ENCODE measurements at places on chromosomes 3 and 15.

GRCh38 chr3:98599647-98600411 is 6.4 kb upstream of the CPOX start:
- no peak for DNase-seq

DNA sequence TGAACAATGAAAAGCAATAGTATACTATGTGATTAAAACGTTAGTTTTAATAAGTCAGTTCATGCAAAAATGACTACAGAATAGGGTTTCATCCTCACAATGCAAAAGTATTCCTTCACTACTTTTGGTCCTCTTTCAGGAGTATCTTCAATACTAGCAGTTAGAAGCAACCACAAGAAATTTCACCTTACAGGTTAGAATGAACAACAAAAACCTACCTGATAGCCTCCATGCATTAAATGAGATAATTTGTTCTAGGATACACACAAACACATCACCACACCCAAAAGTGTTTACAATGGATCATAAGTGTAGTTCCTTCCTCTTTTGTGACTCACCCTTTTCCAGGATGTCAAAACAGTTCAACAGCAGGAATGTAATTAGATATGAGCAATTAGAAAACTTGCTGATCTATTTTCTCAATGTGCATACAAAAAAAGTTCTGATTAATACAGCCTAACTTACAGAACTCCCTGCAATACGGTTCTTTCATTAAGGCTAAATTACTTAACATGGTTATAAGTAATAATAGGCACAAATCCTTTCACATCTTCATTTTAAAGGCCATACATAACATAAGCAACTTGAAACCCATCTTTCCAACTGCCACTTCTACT is 21.6 kb downstream of the UACA start:
- peak; percentile 56 for DNase-seq

- no peak for DNase-seq
These were observed 30.1 kb downstream of the ISL2 start for GRCh38 chr15:76366714-76367113.

- no peak for DNase-seq
These were observed 22.5 kb downstream of the TM4SF18 start for GRCh38 chr3:149310796-149311534.

GRCh38 chr3:102141096-102141927 is 292.0 kb downstream of the NFKBIZ start:
- DNase-seq: no peak

GRCh38 chr3:27688053-27688452 is 34.1 kb downstream of the EOMES start:
- DNase-seq: no peak

GRCh38 chr3:194101592-194102432 is 34.1 kb upstream of the HES1 start:
- DNase-seq: no peak

- peak; percentile 70 for DNase-seq
These were observed at the start of gene TNK2 for GRCh38 chr3:195907934-195908693. TSS of gene TNK2 (minus strand) at chr3:195908551. CDS start at chr3:195888588, 19,963 bp downstream.

DNA sequence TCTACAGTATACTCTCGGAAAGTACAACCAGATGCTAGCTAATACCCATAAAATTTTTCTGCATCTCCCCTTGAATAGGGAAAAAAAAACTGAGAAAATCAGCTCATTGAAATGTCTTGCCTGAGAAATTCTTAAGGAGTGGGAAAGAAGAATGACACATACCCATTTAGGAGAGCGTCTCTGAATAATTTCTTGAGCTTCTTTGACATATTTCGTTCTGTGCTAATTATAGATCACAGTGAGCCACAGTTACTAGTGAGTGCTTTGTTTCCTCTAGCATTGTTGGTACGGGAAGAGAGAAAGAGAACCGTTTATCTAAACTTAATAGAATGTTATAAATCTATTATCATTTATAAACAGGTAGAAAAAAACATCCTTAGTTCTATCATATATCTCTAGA is 588.4 kb downstream of the UNC13C start:
- no peak for DNase-seq

DNA sequence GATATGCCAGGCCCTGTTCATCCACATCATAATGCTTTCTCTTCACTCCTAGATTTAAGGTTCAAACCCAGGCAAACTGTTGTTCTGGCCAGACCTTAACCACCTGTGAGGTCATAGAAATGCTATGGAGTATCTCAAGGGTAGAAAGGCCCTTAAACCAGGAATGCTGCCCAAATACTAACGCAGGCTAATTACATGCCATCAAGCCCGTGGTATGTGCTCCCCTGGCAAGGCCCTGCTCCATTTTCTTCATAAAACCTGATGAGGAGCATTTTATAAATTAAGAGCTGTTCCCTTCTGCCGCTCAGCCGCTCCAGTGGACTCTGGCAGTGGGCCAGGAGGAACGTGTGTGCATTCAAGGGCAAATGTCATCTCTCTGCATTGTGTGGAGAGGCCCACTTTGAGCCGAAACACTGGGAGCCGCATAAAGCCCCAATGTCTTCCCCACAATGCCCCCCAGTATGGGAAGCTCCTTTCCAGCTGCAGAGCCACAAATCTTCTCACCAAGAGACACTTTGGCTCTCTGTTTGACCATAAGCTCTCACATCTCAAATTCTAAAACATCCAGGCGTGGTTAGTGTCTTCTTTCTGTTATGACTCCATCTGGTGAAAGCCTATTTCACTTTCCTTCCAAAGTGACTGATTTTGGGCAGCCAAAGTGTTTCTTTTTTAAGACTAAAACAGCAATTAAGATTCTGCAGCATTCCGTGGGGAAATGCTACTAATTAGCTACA is 210.8 kb upstream of the NR2E3 start:
- no peak for DNase-seq

DNA sequence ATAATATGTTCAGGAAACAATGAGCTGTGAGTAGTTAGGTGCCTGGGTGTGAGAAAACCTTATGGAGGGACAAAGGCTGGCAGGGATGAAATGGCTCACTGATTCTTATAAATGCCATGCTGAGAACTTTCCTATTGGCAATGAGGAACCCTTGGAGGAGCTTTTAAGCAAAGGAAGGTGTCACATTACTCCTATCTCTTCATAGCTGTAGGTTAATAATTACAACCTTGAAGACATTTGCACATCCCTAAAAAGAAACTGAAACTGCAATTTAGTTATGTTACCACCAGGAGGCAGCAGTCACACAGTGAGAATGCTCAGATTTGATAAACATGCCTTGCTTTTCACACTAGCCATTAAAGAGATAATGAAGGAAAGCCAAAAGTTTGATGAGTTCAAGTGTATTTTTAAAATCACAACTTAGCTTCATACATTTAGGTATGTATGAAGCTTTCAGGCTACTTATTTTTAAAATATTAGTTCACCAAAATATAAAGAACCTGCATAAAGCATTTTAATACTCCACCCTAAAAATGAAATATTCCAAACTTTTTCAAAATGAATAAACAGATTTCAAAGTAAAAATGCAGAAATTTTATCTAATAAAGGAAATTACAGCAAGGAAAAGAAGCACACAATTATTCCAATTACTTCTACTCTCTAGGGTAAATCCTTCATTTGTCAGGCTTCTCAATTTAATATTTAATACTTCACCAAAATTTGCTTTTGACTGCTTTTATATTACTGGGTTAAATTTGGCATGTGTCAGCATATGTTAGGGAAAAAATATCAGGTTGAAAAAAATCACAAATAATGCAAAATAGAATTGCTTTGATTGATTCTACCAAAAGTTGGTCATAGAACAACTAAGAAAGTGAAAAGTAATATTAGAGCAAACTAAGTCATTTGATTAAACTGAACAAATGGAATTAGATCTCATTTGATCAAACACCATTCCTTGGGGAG is 136.9 kb upstream of the SLC2A2 start:
- DNase-seq: no peak

GRCh38 chr3:147371140-147371539 is 35.2 kb downstream of the ZIC4 start:
- no peak for DNase-seq

DNA sequence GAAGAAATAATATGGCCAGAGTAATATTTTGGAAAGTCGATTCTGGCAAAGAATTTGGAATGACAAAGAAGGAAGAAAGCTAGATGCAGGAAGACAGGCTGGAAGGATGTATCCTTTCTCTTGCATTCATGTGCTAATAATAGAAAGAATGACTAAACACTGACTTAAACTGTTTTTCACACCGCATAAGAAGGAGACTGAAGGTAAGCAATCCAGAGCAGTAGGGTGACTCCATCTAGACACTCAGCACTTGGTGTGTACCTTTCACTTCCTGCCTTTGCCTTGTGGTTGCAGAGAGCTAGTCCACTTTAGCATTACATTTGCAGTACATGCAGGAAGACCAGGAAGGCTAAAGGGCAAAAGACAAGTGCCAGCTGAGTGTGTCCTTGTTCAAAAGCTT is 234.6 kb downstream of the RBMS3 start:
- DNase-seq: peak; percentile 41

- DNase-seq: peak; percentile 17
These were observed 80.9 kb downstream of the FRMD4B start for GRCh38 chr3:69305011-69305410.

- no peak for DNase-seq
These were observed 124.8 kb downstream of the EEFSEC start for GRCh38 chr3:128278130-128278529.

GRCh38 chr15:89785774-89786140 is 9.6 kb downstream of the MESP2 start:
- no peak for DNase-seq

DNA sequence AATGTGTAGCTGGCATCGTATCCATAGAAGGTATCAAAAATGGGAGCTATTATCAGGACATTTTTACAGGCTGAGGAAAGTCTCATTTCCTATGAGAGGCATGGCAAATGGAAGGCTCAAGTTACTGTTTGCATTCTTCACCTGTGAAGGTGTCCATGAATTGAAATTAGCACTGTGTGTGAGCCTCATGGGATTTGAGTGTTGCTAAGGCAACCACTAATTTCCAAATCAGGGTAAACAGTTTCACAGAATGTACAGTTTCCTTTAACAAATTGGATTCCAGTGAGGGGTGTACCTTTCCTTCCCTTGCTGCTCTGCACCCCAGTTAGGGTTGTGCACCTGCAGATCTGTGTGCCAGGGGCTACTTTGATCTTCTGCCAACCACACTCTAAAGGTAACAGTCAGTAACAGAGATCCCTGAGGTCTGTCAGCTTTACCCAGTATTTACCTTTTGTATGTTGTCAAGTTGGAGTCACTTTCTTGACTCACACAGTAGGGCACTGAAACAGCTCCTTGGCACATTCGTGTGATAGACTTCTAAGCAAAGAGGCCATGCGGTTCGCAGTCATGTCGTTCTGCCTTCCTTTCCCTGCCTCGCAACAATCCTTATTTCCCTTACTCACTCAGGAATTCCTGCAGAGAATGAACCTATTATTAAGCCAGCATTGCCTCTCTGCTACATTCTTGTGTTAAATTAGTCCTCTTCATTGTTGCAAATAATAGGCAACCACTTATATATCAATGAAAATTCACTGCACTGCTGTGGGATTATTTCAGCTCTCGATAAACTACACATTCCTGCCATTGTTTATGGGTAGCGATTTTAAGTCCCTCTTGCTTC is 129.8 kb upstream of the GBE1 start:
- DNase-seq: no peak

DNA sequence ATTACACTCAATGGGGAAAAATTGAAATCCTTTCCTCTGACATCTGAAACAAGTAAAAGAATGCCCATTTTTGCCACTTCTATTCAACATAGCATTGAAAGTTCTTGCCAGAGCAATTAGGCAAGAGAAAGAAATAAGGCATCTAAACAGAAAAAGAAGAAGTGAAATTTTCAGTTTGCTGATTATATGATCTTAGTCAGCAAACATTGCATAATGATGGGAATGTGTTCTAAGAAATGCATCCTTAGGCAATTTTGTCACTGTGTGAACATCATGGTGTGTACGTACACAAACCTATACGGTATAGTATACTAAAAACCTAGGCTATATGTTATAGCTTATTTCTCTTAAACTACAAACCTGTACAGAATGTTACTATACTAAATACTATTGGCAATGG is 278.0 kb downstream of the CGGBP1 start:
- no peak for DNase-seq

DNA sequence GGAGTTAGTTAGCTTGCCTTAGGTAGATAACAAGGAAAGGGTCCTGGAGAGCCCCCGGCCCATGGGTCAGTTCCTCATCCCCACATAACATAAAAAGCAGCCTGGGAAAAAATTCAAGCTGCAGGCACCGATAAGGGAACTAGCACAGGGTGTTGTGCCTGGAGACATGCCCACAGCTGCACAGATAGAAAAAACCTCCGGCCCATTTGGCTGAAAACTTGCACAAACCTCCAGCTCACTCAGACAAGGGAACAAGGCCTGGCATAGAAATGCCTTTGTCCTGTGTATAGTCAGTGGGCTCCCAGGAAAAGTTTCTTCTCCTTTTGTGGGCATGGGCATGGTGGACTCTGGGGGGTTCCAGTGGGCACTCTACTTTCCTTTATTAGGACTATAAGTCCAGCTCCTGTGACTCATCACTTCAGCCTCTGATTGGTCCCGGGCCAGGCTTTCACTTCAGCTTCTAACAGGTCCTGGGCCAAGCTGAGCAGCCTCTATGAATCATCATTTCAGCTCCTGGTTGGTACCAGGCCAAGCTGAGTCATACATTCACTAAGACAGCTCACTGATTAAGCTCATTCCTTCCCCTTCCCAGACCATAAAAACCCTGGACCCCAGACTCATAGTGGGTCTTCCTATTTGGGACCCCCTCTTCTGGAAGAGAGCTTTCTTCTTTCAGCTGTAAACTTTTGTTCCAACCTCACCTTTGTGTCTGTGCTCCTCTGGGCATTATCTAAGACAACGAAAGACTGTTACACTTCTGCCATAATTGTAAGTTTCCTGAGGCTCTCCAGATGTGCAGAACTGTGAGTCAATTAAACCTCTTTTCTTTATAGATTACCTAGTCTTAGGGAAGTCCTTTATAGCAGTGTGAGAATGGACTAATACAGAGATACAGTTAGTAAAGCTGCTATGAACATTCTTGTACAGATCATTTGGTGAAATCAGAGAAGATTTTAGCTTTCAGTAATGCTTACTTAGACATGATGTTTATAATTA is 348.0 kb upstream of the DPPA4 start:
- peak; percentile 33 for DNase-seq

DNA sequence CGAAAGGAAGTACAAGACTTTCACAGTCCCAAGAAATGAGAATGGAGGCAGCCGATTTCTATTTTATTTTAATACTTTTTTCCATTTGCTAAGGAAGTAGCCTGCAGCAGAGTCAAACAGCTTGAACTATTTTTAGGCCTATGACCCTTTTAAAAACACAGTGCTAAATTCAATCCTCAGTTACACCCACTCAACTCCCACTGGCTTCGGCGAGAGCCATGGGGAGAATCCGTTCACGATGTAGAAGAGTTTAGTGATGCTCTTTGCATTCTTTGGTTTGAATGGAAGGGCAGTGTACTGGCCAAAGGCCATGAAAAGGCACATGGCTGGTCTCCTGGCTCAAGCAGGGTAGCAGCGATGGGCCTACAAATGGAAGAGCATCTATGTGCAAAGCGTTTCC is 343.5 kb downstream of the FOXP1 start:
- no peak for DNase-seq

DNA sequence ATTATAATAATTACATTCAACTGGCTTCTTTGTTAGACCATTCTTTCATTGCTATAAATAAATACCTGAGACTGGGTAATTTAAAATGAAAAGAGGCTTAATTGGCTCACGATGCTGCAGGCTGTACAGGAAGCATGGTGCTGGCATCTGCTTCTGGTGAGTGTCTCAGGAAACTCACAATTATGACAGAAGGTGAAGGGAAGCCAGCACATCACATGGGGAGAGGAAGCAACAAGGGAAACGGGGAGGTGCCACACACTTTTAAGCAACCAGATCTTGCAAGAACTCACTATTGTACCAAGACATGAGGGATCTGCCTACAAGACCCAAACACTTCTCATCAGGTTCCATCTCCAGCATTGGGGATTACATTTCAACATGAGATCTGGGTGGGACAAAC is 413.1 kb upstream of the ARRDC4 start:
- no peak for DNase-seq

GRCh38 chr3:10930666-10931040 is 61.9 kb upstream of the SLC6A1 start:
- no peak for DNase-seq

Data from Daoy (cell line).